ENCODE measurements at places on chromosomes 7 and 10.

GRCh38 chr10:91416339-91416855 lies 6.3 kb downstream of the HECTD2 start:
- no peaks in the 10 kb centered on the region for H3K36me3 ChIP-seq
- H3K4me3 ChIP-seq, result no peak overlapping the region
- no peak for DNase-seq
- H3K27ac ChIP-seq, result no peak overlapping the region
- peaks cover 37% of the 10 kb centered on the region for H3K4me1 ChIP-seq

- H3K36me3 ChIP-seq, result no peaks in the 10 kb centered on the region
- H3K27ac ChIP-seq, result no peak overlapping the region
- H3K4me3 ChIP-seq, result no peak overlapping the region
- DNase-seq, result no peak
- no peaks in the 10 kb centered on the region for H3K4me1 ChIP-seq
- H3K27me3 ChIP-seq, result no peaks in the 10 kb centered on the region
Measured at GRCh38 chr10:99921948-99922347, 87.8 kb downstream of the DNMBP start.

GRCh38 chr10:49737474-49738201 lies 24.5 kb downstream of the OGDHL start:
- no peaks in the 10 kb centered on the region for H3K27me3 ChIP-seq
- H3K4me1 ChIP-seq, result no peaks in the 10 kb centered on the region
- H3K4me3 ChIP-seq, result no peak overlapping the region
- no peak overlapping the region for H3K27ac ChIP-seq
- no peaks in the 10 kb centered on the region for H3K36me3 ChIP-seq
- no peak for DNase-seq

GRCh38 chr10:118590334-118590733 lies 5.1 kb downstream of the PRLHR start:
- H3K4me3 ChIP-seq, result no peak overlapping the region
- peaks cover 12% of the 10 kb centered on the region for H3K27me3 ChIP-seq
- no peak overlapping the region for H3K27ac ChIP-seq
- no peaks in the 10 kb centered on the region for H3K4me1 ChIP-seq
- no peak for DNase-seq
- no peaks in the 10 kb centered on the region for H3K36me3 ChIP-seq

GRCh38 chr7:26989897-26990670 lies 105.7 kb downstream of the HOXA1 start:
- H3K4me3 ChIP-seq, result no peak overlapping the region
- H3K27me3 ChIP-seq, result no peaks in the 10 kb centered on the region
- H3K36me3 ChIP-seq, result no peaks in the 10 kb centered on the region
- no peak for DNase-seq
- H3K27ac ChIP-seq, result no peak overlapping the region

DNA sequence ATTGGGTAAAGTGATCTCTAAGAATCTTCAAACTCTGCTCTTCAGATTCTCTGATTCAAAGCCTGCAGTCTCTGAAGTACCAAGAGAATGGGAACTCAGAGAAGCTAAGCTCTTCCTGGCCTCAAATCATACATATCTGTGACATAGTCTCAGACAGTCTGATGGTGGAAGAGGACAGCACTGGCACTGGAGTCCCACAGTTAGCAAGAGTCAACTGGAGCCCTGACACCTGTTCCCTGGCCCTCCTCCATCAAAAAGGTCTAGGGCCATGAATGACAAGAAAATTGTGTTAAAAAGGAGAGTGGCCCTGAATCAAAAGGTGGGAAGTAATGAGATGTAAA lies 37.7 kb downstream of the PRSS2 start:
- H3K27ac ChIP-seq, result peak overlapping the region; percentile 1
- no peak for DNase-seq
- H3K4me3 ChIP-seq, result no peak overlapping the region
- no peaks in the 10 kb centered on the region for H3K4me1 ChIP-seq
- no peaks in the 10 kb centered on the region for H3K27me3 ChIP-seq
- H3K36me3 ChIP-seq, result no peaks in the 10 kb centered on the region

DNA sequence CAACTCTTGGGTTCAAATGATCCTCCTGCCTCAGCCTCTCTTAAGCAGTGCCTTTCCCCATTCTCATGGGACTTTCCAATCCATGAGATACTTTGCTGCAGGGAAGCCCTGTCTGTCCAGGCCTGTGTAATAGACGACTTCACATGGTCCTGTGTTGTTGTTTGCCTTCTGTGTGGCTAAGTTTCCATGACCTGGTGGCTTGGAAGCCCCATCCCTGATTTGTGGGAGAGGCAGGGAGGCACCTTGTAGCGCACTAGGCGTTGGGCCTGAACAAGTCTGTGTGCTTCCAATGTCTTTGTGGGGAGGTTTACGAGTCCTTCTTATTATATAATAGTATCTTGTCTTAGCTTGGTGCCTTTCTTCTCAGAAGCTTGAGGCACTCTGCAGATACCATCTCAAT lies 49.1 kb downstream of the TCF7L2 start:
- no peaks in the 10 kb centered on the region for H3K36me3 ChIP-seq
- no peak overlapping the region for H3K27ac ChIP-seq
- no peaks in the 10 kb centered on the region for H3K4me1 ChIP-seq
- H3K4me3 ChIP-seq, result no peak overlapping the region

GRCh38 chr10:124802313-124802675 lies 675 bp downstream of the ABRAXAS2 start:
- peak overlapping the region; percentile 66 for H3K27ac ChIP-seq
- no peaks in the 10 kb centered on the region for H3K36me3 ChIP-seq
- no peaks in the 10 kb centered on the region for H3K27me3 ChIP-seq
- peak overlapping the region; percentile 98 for H3K4me3 ChIP-seq

GRCh38 chr10:477620-478019 lies 211.8 kb downstream of the DIP2C start:
- no peak overlapping the region for H3K27ac ChIP-seq
- H3K4me1 ChIP-seq, result no peaks in the 10 kb centered on the region
- H3K4me3 ChIP-seq, result no peak overlapping the region
- H3K27me3 ChIP-seq, result no peaks in the 10 kb centered on the region

GRCh38 chr10:30538086-30538485 lies 91.5 kb downstream of the LYZL2 start:
- H3K27ac ChIP-seq, result no peak overlapping the region
- DNase-seq, result no peak
- H3K36me3 ChIP-seq, result no peaks in the 10 kb centered on the region
- H3K27me3 ChIP-seq, result no peaks in the 10 kb centered on the region
- H3K4me3 ChIP-seq, result no peak overlapping the region

- DNase-seq, result no peak
- no peaks in the 10 kb centered on the region for H3K27me3 ChIP-seq
- H3K36me3 ChIP-seq, result no peaks in the 10 kb centered on the region
- no peak overlapping the region for H3K4me3 ChIP-seq
- H3K27ac ChIP-seq, result no peak overlapping the region
Measured at GRCh38 chr7:127632276-127632910, 14.5 kb upstream of the PAX4 start.

DNA sequence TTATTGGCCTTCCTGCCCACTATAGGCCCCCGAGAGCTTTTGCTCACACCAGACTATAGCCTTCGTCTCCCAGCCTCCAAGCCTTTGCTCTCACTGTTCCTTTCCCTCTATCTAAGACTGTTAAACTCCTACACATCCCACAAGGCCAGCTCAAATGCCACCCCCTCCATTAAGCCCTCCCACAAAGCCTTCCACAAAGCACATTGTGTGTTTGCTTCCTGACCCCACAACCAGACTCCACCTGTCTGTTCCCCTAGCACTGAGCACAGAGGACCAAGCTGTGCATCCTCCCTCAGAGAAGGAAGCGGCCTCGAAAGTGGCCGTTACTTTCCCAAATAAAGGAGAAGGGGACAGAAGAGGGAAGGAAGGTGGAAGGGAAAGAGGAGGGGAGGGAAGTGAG lies 1.3 kb downstream of the LOXL4 start:
- H3K27me3 ChIP-seq, result no peaks in the 10 kb centered on the region
- peak overlapping the region; percentile 98 for H3K27ac ChIP-seq
- no peaks in the 10 kb centered on the region for H3K36me3 ChIP-seq
- peak overlapping the region; percentile 76 for H3K4me3 ChIP-seq

DNA sequence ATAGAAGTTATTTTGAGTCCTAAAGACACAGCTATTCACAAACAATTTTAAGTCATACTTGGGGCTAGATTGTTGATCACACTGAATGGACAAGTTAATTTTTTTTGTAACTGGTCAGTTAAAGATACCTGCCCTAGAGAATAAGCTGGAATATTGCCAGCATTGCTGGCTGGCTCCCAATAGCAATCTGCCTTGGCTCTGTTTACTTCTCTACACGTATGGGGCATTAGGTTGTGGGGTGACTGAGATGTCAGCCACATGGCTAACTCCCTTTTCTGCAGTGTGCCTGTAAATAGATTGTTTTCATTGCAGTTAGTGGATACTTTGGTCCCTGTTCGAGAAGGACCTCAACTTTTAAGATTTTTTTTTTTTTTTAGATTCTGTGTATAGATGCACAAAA lies 128.2 kb downstream of the SEMA3E start:
- H3K27me3 ChIP-seq, result no peaks in the 10 kb centered on the region
- H3K27ac ChIP-seq, result no peak overlapping the region
- no peak overlapping the region for H3K4me3 ChIP-seq
- DNase-seq, result no peak
- H3K4me1 ChIP-seq, result no peaks in the 10 kb centered on the region

DNA sequence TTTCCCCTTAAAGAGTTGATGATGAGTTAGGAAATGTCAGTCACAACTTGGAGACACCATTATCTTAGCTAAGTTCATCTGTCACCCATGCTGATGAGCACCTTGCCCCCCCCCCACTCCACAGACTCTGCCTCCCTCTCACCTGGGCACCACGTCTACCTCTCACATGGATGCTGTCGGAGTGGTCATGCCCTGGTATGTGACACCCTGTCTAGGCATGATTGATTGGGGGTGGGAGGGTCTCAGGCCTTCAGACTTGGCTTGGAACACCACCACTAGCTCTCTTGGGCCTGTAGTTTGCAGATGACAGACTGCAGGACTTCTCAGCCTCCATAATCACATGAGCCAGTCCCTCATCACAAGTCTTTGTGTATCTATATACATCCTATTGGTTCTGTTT lies 78.0 kb downstream of the WDR37 start:
- no peak overlapping the region for H3K4me3 ChIP-seq
- H3K27me3 ChIP-seq, result no peaks in the 10 kb centered on the region
- DNase-seq, result no peak
- no peaks in the 10 kb centered on the region for H3K4me1 ChIP-seq
